ENCODE measurements at places on chromosomes 4 and X.

GRCh38 chrX:109294097-109294814 lies 187.6 kb downstream of the GUCY2F start:
- no peak overlapping the region for H3K4me3 ChIP-seq
- no peaks in the 10 kb centered on the region for H3K27me3 ChIP-seq
- no peaks in the 10 kb centered on the region for H3K4me1 ChIP-seq

GRCh38 chr4:178836865-178837264 lies 1394.6 kb upstream of the AGA start:
- DNase-seq = no peak
- no peaks in the 10 kb centered on the region for H3K4me1 ChIP-seq
- no peak overlapping the region for H3K27ac ChIP-seq
- H3K36me3 ChIP-seq = no peaks in the 10 kb centered on the region
- no peaks in the 10 kb centered on the region for H3K27me3 ChIP-seq

DNA sequence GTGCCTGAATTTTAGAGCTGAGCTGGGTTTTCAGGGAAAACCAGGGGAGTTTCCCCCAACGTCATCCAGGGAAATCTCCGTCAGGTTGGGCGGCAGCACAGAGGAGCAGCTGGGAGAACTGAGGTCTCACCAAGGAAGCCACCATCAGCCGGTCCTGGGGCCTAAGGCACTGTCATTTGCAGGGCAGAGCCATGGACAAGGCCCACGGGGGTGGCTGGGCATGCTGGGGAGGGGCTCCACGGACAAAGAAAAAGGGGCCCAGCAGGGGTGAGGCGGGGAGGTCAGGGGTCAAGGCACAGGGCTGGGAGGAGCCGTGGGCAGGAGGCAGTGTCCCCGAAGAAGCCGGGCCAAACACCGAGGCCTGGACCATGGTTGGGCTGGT lies 109.8 kb downstream of the HMX1 start:
- H3K36me3 ChIP-seq = no peaks in the 10 kb centered on the region
- no peak overlapping the region for H3K4me3 ChIP-seq
- no peaks in the 10 kb centered on the region for H3K4me1 ChIP-seq
- DNase-seq = no peak

DNA sequence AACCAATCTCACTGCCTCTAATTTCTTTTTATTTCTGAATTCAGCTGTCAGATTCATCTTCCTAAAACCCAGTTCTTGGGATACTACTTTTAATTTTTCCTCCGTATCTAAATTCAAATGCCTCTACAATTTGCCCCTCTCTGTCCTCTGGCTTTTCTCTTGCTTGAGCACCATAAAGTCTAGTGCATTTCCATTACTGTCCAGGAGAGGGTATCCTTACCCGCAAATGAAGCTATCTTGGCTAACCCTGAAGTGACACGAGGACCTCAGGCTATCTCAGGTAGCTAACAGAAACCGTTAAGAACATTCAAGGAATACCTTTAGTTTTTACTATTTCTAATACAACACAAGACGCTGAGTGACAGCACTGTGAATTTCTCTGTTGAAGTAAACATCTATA lies 49.4 kb upstream of the PRR32 start:
- no peaks in the 10 kb centered on the region for H3K4me1 ChIP-seq
- H3K27ac ChIP-seq = no peak overlapping the region
- H3K4me3 ChIP-seq = no peak overlapping the region
- no peaks in the 10 kb centered on the region for H3K27me3 ChIP-seq

DNA sequence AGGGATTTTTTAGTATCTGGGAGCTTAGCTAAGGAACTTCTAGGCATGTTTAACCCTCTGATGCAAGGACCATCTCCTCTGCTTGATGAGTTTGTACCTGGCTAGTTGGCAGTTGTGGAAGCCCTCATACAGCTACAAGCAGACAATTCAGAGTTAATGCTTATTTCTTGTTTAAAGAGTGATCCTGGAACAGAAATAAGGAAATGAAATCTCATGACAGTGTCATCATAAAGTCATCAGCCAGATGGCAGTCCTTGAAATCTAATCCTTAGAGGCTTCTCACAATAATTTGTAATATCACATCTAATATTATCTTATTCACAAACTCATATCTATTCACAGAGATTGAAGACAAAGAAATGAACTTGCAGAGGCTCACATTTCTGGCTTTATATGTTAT lies 581.6 kb upstream of the FTHL17 start:
- H3K4me3 ChIP-seq = no peak overlapping the region
- H3K36me3 ChIP-seq = no peaks in the 10 kb centered on the region
- peak overlapping the region; percentile 8 for H3K27ac ChIP-seq

DNA sequence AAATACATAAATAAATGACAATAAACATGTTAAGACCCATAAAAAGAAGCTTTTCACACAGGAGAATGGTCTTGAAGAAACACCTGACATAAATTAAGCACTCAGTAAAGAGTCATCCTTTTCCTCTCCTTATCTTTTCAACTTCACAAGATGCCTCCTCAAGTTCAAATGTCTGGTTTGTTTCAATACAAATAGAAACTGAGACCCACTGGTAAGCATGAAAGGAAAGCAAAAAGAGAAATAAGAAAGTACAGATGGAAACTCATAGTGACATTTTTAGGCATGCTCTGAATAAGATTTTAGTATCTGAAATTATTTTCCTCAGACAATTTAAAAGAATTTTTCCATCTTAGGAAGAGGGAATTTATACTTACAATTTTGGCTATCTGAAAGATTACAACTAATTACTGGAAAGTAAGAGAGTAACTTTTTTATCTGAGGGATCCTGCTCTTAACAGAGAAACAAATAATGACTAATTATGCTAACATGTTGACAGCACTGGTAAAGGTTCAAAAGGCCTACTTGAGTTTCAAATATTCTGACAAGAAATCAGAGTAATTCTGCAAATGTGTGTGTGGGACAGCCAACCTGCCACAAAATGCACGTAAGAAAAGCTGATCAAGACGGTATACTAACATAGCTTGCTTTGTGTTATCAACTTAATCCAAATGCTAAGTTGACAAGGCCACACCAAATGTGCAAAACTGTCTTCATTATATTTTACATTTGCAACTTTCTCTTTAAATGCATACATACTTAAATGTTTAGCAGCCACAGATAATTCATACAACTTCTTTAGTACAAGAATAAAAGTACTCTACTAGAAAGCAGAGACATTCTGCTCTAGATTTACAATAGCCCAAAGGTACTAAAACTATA lies 113.0 kb downstream of the IQCM start:
- H3K36me3 ChIP-seq = no peaks in the 10 kb centered on the region
- H3K27ac ChIP-seq = no peak overlapping the region
- no peak for DNase-seq
- H3K4me3 ChIP-seq = no peak overlapping the region
- peaks cover 7% of the 10 kb centered on the region for H3K4me1 ChIP-seq

DNA sequence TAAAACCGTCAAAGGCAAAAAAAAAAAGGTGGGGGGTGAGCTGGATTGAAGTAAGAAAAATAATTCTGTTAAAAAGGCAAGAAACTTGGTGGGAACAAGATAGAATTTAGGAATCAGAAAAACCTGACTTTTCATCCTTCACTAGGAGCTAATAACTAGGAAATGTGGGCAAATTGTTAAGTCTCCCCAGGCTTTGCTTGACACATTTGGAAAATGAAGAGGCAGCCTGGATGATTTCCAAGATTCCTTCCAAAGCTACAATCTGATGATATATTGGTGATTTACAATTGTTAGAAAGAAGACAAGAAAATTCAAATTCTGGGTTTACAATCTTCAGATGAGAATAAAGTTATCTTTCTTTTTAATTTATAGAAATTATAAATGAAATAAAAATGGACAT lies 1062.5 kb downstream of the ADGRL3 start:
- H3K36me3 ChIP-seq = no peaks in the 10 kb centered on the region
- H3K4me3 ChIP-seq = no peak overlapping the region
- no peak overlapping the region for H3K27ac ChIP-seq

DNA sequence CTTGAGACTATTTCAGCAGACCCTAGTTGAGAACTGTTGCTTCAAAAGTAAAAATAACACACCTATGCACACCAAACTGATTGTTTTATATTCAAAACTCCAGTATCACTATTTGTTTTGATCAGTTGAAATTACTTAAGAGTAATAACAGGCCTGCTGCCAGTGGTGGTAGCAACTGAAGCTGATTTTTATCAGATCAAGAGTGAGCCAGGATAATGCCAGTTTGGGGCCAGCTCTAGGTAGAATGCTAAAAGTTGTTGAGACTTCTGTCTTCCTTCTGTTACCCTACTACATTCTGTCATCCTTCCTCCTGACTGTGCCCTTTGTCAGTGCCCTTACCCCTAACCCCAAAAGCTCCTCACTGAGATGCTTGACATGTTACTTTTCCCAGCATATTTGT lies 228.7 kb upstream of the SPRY1 start:
- H3K27me3 ChIP-seq = no peaks in the 10 kb centered on the region
- H3K36me3 ChIP-seq = no peaks in the 10 kb centered on the region
- no peak overlapping the region for H3K27ac ChIP-seq

DNA sequence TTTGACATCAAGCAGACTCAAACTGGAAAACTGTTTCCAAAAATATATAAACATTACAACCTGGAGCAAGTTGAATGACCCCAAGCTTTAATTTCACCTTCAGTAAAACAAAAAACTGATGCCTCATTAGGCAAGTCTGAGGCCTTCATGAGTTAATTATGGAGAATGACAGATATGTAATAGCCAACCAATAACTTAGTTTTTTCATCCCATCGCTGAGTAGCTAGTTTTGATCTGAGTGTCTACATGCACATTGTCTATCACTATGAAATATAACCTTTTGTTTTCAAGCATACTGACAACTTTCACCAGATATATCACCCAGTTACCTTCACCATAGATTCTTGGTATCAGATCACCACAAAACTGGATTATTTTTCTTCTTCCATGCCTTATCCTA lies 16.4 kb downstream of the PRKG2 start:
- DNase-seq = no peak
- H3K4me1 ChIP-seq = no peaks in the 10 kb centered on the region
- no peak overlapping the region for H3K4me3 ChIP-seq
- no peaks in the 10 kb centered on the region for H3K27me3 ChIP-seq
- no peaks in the 10 kb centered on the region for H3K36me3 ChIP-seq
- H3K27ac ChIP-seq = no peak overlapping the region

- no peak overlapping the region for H3K27ac ChIP-seq
- H3K36me3 ChIP-seq = no peaks in the 10 kb centered on the region
- H3K4me3 ChIP-seq = no peak overlapping the region
- H3K27me3 ChIP-seq = no peaks in the 10 kb centered on the region
- no peak for DNase-seq
These were observed 199.5 kb downstream of the MID1IP1 start for GRCh38 chrX:39000802-39001201.

All from left ventricle myocardium inferior (tissue), 1 donor.